ENCODE measurements at places on chromosomes 3 and 15. TPM values are rescaled to one million over a fixed set of nuclear protein-coding genes. Genes with fewer than 3 reads are reported as not detected.

Gene KPNA4
- 57.8 TPM for total RNA-seq

Gene FBN1
- total RNA-seq, result 283 TPM

Gene SPATA12
- total RNA-seq, result under 0.01 TPM

Gene CRABP1
- total RNA-seq, result not detected

Gene CHL1
- 1.6 TPM for total RNA-seq

Gene PLS1
- 1.7 TPM for total RNA-seq

Gene FHIT
- total RNA-seq, result not detected

Gene ANKUB1
- not detected for total RNA-seq

Gene MINAR1
- 1.6 TPM for total RNA-seq

Gene NR1I2
- total RNA-seq, result not detected

Gene TTLL13
- not detected for total RNA-seq

DNA sequence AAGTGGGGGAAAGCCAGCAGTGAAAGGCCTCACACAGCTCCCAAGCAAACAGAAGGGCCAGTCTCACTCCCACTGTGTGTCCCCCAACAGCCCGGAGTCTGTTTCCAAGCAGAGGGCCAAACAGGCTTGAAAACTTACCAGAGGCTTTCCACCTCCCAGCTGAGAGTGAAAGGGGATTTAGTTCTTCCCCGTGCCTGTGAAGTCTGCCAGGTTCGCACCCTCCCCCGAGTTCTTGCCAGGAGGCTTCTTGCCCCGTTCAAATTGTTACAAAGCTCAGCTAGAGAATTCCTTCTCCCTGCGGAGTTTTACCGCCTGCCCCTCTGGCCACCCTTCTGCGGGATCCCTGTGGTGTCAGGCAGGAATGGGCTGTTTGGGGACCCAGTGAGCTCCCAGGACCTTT, 68.0 kb upstream of the WNT7A start:
- DNase-seq, result no peak

GRCh38 chr3:159928666-159929065, 60.0 kb upstream of the IL12A start:
- peak; percentile 98 for DNase-seq

DNA sequence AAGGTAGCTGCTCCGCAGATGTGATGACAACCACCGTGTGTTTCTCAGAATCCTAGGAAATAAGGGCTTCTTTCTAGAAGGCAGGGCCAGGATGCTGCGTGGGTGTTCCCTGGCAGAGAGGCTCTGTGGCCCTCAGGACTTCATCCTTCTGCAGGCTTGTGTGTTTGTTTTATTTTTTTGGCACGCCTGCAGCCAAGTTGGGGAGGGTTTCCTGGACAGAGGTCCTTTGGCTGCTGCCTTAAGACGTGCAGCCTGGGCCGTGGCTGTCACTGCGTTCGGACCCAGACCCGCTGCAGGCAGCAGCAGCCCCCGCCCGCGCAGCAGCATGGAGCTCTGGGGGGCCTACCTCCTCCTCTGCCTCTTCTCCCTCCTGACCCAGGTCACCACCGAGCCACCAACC, at the start of gene CLEC3B:
TSS of gene CLEC3B (plus strand) at position 266 of the 400 bp plus-strand sequence. CDS start at position 326, 60 bp downstream.
- DNase-seq, result peak; percentile 78

GRCh38 chr3:55066551-55067047, 138.7 kb upstream of the LRTM1 start:
- DNase-seq, result peak; percentile 37

GRCh38 chr15:77546050-77546501, 86.6 kb downstream of the LINGO1 start:
- DNase-seq, result peak; percentile 92

DNA sequence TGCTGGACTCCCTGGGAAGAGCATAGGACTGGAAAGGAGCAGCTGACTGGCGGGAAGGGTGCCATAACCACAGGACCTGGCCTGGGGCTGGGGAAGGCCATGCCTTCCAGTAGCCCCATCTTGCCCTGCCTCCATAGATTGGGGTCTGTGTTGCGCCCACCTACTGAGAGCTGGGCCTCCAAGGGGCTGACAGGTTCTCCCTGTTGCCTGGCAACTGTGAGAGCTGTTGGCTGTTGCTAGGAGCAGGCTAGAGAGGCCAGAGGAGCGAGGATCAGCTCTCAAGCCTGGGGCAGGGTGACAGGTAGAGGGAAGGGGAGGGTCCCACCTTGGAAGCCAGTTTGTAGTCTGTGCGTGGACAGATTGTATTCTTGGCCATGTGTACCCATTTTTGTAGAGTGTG, 2.8 kb upstream of the GNAI2 start:
- no peak for DNase-seq

- no peak for DNase-seq
Measured at GRCh38 chr3:123340336-123340735, 108.6 kb downstream of the ADCY5 start.

DNA sequence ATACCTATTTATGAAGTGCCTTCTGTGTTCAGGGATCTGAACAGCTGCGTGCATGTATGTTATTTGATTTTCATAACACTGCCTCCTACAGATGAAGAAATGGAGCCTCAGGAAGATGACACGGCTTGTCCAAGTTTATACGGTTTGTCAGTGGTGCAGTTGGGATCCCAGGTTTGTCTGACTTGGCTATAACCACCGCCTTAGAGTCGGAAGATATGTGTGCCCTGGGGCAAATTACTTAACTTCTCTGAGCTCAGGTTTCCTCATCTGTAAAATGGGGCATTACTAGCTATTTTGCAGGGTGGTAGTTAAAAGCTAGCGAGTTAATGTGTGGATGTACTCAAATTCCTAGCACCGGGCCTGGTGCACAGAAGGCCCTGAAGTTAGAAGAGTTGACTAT, 54.1 kb upstream of the ANP32A start:
- no peak for DNase-seq

GRCh38 chr15:25055356-25056068, 100.7 kb downstream of the SNRPN start:
- DNase-seq, result no peak

DNA sequence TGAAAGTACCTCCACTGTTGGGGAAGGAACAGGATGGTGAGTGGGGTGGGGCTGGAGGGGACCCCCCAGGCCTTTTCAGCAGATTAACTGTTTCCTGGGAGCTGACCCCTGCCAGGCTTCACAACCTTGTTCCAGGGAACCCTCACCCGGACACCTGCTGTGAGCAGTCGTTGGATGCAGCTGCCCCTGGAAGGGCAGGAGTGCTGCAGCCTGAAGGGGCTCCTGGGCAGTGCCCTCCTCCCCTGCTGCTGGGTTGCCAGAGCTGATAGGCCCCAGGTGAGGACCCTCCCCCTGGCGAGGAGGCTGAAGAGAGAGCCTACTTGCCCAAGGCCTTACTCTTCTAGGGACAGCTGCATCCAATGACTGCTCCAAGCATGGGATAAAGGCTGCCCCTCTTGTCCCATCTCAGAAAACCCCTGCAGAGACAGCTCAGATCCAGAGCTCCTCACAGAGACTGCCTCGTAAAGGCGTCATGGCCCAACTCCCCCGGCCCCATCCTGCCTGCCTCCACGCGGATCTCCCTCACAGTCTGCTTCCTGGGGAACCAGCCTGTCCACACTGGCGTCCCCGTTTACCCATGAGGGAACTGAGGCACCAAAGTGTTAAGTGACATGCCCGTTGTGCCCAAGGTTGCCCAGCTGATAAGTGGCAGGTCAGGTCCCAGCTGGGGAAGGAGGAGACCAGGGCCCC, 193.4 kb upstream of the LINGO1 start:
- DNase-seq, result no peak

DNA sequence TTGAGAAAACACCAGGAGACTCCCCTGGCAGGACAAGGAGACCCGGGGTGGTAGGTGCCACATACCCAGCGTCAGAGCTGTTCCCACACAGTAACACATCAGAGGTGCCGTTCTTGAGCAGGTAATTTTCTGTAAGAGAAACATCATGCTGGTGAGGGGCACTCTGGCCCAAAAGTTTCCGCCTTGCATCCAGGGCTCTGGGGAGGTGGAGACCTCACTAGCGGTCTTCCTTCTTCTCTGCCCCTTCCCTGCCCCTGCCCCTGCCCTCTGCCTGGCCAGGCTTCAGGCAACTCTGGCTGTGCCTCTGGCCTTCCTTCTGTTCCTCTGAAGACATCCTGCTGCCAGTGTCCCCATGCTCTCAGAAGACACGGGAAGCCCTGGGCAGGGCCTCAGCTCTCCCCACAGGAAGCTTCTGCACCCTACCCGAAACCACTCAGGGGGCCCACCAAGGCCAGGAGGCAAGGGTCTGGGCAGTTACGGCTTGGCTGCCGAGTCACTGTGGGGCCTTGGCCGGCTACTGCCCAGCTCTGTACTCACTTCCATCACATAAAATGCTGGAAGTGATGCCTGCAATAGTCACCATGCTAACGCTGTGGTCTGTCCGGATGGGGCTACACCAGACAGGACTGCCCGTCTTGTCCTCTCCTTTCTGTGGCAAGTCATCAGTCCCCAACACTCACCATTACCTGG, 41.3 kb downstream of the SCN5A start:
- no peak for DNase-seq

- DNase-seq, result no peak
Measured at GRCh38 chr3:72174040-72174439, 389.1 kb upstream of the PROK2 start.

DNA sequence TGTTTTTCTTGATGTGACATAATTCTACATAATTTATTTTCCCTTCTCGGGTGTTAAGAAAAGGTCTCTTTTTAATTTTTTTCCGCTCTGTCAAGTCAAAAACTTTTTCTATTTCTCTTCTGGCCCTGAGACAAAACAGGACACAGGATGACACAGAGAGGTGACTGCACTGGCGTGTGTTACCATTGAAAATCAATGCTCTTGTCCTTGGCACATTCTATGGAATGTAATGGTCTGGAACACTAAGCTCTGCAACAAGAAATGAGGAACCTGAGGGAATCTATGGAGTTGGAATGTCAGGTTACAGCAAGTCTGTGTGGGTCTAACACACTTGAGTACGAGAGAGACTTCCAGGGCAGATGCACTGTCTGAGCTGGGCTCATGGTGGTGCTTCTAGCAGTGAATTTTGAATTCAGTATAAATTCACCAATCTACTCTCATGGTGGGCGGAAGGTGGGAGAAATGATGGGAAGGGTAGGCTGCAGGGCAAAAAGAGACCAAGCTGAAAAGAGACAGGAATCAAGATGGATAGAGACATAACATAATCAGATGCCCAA, 508.3 kb downstream of the TUSC7 start:
- DNase-seq, result no peak

DNA sequence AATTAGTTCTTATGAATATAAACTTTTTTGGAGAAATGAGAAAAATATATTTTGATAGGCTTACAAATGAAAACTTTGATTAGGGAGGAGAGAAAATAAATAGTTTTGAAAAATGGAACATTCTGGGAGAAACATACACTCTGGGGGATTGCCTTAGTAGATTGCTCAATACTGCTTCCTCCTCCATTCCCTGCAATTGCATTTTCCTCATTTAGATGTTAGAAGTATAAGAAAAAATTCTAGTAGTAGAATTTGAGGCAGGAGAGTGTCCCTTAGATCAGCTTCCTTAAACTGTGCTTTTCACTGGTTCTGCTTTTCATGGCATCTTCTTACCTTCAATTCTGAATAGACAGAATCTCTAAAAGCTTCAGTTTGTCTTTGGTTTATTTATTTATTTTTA, 46.2 kb upstream of the CTDSPL2 start:
- DNase-seq, result no peak

GRCh38 chr3:184802150-184802549, 9.8 kb upstream of the VPS8 start:
- no peak for DNase-seq

DNA sequence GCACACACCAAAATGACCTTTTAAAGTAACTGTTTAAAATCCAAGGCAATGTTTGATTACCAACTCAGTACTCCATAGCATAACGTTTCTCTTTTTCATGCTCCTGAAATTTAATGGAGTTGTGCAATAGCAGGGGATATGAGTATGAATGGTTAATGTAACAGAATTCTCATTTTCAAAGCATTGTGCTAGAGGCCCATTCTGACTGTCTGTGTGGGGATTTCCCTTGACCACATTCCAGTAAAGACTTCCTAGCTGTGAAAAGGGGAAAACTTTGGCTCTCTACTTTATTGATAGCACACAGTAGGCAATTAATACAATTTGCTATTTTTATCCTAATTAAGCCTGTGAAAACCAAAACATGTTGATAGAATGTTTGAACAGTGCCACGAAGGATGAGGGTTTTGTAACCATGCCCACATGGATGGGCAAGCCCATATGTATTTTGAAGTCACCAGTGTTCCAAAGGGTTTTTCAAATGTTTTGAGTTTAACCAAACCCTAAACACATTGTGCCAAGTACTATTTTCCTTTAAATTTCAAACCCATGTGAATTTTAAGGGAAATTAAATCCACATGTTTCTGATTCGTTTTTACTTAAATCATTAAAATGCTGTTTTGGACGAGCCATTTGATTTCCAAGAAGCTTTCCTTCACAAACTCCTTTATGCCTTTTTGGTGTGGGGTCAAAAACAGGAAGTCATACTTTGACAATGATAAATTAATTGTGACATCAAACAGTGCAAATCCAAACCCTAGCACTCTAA, 261.2 kb downstream of the SHOX2 start:
- no peak for DNase-seq

- no peak for DNase-seq
Measured at GRCh38 chr3:152177757-152178156, 91.0 kb upstream of the MBNL1 start.

GRCh38 chr3:38645601-38646000, 3.9 kb downstream of the SCN5A start:
- DNase-seq, result no peak

DNA sequence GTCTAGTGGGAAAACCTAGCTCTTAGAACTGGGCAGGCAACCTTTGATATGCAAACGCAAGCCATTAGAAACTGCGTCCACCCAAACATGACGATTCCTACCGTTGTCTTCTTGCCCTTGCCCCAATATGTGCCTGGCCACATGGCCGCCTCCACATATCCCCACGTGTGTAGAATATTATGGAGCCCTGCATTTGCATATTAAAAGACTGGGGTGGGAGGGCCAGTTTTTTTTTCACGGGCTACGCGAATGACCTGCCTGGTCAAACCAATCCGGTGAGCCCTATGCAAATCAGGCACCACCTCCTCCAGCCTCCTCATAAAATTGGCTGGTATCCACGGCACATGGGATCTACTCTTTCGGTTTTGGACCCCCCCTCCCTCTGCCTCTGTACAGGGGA, 381.0 kb upstream of the RGMA start:
- no peak for DNase-seq

GRCh38 chr3:149366941-149367840, 10.3 kb downstream of the TM4SF1 start:
- peak; percentile 76 for DNase-seq

DNA sequence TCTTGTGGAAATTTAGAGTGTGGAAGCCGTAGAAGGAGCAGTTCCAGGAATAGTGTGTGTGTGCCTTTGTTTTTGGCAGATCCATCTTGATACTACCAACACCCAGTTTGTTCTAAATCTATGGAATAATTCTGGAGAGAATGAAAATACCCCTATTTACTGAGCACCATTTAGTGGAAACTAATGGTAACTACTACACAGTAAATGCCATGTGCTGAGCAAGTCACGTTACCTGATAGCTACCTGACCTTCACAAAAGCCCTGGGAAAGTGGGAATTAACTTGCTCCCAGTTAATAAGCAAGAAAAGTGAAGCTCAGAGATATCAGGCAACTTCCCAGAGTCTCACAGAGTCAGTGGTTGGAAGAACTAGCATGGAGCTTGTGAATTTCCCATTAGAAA, 137.7 kb downstream of the ARPP21 start:
- DNase-seq, result no peak

All from IMR-90 (cell line).